Natural killer cell treated with Interleukin-12 subunit alpha and Interleukin-12 subunit beta and Interleukin-15 and Interleukin-18, amount 100 ng/mL, for 72 hours (primary cell): ENCODE measurements at places on chromosomes 5 and 9. TPM values are rescaled to one million over a fixed set of nuclear protein-coding genes. Genes with fewer than 3 reads are reported as not detected.

GRCh38 chr9:109481856-109482255 lies 16.3 kb downstream of the PTPN3 start:
- H3K4me1 ChIP-seq: no peaks in the 10 kb centered on the region
- peaks cover 33% of the 10 kb centered on the region for H3K27me3 ChIP-seq
- no peak overlapping the region for H3K27ac ChIP-seq
- H3K4me3 ChIP-seq: no peak overlapping the region
- no peaks in the 10 kb centered on the region for H3K36me3 ChIP-seq
- no peak for DNase-seq

- H3K36me3 ChIP-seq: peaks cover 2% of the 10 kb centered on the region
- no peak for DNase-seq
- H3K4me3 ChIP-seq: no peak overlapping the region
- H3K27me3 ChIP-seq: no peaks in the 10 kb centered on the region
- no peaks in the 10 kb centered on the region for H3K4me1 ChIP-seq
Observed at GRCh38 chr9:34098307-34098706, 28.2 kb downstream of the DCAF12 start.

Gene HMMR
- 31.4 TPM for total RNA-seq

DNA sequence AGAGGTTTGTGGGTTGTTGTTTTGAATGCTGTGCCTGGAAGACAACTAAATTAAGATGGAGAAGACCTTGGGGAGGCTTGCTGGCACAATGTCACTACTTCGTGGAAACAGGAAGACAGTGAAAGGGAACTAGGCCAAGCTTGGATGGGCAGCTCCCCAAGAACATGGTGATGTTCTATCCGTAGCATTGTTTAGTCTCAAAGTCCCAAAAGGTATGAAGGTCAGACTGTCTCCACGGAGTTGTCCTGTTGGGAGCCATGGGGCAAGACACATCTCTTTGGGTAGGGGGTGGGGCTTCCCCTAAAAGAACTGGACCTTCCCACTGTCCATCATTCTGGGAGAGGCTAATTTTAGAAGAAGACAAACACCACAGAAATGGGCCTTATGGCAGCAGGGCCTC lies 140.5 kb downstream of the ENTREP1 start:
- no peak for DNase-seq
- H3K36me3 ChIP-seq: no peaks in the 10 kb centered on the region
- no peaks in the 10 kb centered on the region for H3K27me3 ChIP-seq
- no peak overlapping the region for H3K4me3 ChIP-seq
- H3K27ac ChIP-seq: no peak overlapping the region

DNA sequence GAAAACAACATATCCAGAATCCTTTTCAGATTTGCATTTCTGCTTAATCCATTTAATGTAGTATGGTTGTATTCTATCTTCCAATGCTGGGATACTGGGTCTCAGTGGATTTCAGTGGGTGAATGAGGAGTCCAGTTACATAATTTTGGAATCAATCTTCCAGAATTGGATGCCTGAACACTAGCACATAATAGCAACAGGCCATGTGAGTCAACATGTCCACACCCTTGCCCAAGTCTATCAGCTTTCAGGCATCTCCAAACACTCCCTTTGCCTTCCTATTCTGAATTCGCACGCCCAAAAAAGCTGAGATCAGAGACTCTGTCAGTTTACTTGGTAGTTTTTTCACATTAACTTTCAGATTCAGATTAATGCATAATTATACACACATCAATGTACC lies 202.6 kb downstream of the TSSK1B start:
- no peaks in the 10 kb centered on the region for H3K4me1 ChIP-seq
- peaks cover 30% of the 10 kb centered on the region for H3K27me3 ChIP-seq
- no peaks in the 10 kb centered on the region for H3K36me3 ChIP-seq
- H3K27ac ChIP-seq: no peak overlapping the region

GRCh38 chr5:6849316-6850105 lies 136.3 kb downstream of the TENT4A start:
- no peaks in the 10 kb centered on the region for H3K4me1 ChIP-seq
- no peaks in the 10 kb centered on the region for H3K36me3 ChIP-seq
- no peak for DNase-seq
- H3K27ac ChIP-seq: no peak overlapping the region

Gene S1PR3
- total RNA-seq: not detected

GRCh38 chr5:15746833-15747232 lies 246.9 kb downstream of the FBXL7 start:
- no peak overlapping the region for H3K4me3 ChIP-seq
- H3K36me3 ChIP-seq: peaks cover 7% of the 10 kb centered on the region
- H3K27me3 ChIP-seq: no peaks in the 10 kb centered on the region
- no peaks in the 10 kb centered on the region for H3K4me1 ChIP-seq

GRCh38 chr9:137429974-137430722 lies 7.0 kb downstream of the NOXA1 start:
- no peak overlapping the region for H3K4me3 ChIP-seq
- H3K27ac ChIP-seq: no peak overlapping the region
- no peaks in the 10 kb centered on the region for H3K36me3 ChIP-seq
- no peaks in the 10 kb centered on the region for H3K4me1 ChIP-seq

Gene GGTA1
- total RNA-seq: not detected

Gene ZNF300
- 7.4 TPM for total RNA-seq
